Activated CD4-positive, alpha-beta T cell treated with anti-CD3 and anti-CD28 coated beads, Interleukin-2, amount 10 ng/mL, durations not matched to agents 24 days and 14 days (primary cell): ENCODE measurements at places on chromosomes 12 and 14. TPM values are rescaled to one million over a fixed set of nuclear protein-coding genes. Genes with fewer than 3 reads are reported as not detected.

The COX6A1 gene
- total RNA-seq = 362 and 363 TPM in 2 replicates

The CCDC38 gene
- not detected in 2 replicates for total RNA-seq

The RPL10L gene
- not detected in 2 replicates for total RNA-seq

The RERG gene
- total RNA-seq = not detected in 2 replicates

The B4GALNT1 gene
- total RNA-seq = 4.6 and 5.7 TPM in 2 replicates

The MMP14 gene
- 2.1 and 3.2 TPM in 2 replicates for total RNA-seq

The CD9 gene
- total RNA-seq = 35.6 and 40.5 TPM in 2 replicates

The LTBR gene
- 1.7 and 2.1 TPM in 2 replicates for total RNA-seq

The IFNG-AS1 gene
- total RNA-seq = not detected in 2 replicates

The NPAS3 gene
- not detected in 2 replicates for total RNA-seq

The KLRG1 gene
- 0.71 and 0.84 TPM in 2 replicates for total RNA-seq

The CATSPERB gene
- 0.30 and 1.5 TPM in 2 replicates for total RNA-seq

The ADAMTS20 gene
- total RNA-seq = not detected in 2 replicates

The LUM gene
- total RNA-seq = not detected in 2 replicates

The ZC2HC1C gene
- total RNA-seq = 0.82 and 1.6 TPM in 2 replicates

The ART4 gene
- not detected in 2 replicates for total RNA-seq

The KRT2 gene
- total RNA-seq = not detected in 2 replicates

The LRTM2 gene
- total RNA-seq = 0.05 and 0.16 TPM in 2 replicates

The ASB2 gene
- total RNA-seq = 21.1 and 21.6 TPM in 2 replicates

The EPYC gene
- not detected in 2 replicates for total RNA-seq

The RERGL gene
- total RNA-seq = not detected in 2 replicates

The TMEM30B gene
- total RNA-seq = 0.44 and 0.47 TPM in 2 replicates
